ENCODE measurements at places on chromosomes 2 and 18.

GRCh38 chr2:59752512-59752911, 800.9 kb downstream of the BCL11A start:
- no peak for DNase-seq

DNA sequence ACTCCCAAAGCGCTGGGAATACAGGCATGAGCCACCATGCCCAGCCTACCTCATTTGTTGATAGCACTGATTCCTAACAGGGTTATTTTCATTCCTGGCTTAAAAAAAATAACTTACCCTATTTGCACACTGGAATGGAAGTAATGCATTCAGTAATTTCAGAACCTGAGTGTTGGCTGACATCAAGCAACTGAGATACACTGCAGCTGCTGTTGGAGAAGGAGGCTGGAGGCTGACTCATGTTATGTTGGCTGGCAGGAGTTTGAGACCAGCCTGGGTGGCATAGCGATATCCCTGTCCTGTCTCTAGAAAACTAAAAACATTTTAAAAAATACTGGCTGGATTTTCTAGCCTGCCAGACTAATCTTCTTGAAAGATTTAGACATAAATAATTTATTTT, 385.1 kb upstream of the MEX3C start:
- DNase-seq = no peak

DNA sequence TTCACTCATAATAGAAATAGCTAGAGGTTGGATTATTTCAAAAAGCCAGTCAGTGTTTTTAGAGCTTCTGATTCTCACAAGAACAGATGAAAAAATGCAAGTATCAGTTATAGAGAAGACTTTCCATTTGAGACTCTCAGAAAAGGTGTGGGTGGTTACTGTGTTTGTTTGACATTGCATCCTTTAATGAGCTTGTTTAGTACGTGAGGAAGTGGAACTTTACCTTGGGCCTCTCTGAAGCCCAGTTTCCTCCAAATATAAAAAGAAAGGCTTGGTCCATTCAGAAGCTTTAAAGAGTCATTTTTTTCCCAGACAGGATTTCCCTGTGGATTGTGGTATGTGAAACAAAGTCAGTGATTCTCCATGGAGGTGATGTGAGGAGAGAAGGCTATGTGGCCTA, 89.9 kb upstream of the RANBP2 start:
- no peak for DNase-seq

GRCh38 chr2:39640681-39641080, 25.0 kb upstream of the TMEM178A start:
- DNase-seq = no peak

- DNase-seq = no peak
Measured at GRCh38 chr18:12010187-12010802, 29.0 kb downstream of the IMPA2 start.

- no peak for DNase-seq
Measured at GRCh38 chr2:237113026-237113795, 27.5 kb downstream of the COPS8 start.

DNA sequence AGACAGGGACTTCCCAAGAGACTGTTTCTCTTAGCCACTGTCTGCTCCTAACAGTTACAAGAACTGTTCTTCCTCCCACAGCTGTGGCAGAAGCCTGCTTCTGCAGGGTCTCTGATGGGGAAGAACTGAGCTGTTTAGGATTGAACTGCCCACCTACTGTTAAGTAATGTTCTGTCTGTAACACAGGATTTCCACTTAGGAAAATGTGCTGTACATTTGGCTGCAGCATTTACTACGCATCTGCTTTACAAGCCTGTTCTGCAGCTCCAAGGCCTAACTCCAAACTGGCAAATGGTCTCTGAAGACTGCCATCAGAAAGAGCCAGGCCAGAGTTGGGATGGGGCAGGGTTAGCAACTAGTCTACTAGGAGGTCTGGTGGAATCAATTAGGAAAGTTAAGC, 87.8 kb upstream of the UPP2 start:
- no peak for DNase-seq

DNA sequence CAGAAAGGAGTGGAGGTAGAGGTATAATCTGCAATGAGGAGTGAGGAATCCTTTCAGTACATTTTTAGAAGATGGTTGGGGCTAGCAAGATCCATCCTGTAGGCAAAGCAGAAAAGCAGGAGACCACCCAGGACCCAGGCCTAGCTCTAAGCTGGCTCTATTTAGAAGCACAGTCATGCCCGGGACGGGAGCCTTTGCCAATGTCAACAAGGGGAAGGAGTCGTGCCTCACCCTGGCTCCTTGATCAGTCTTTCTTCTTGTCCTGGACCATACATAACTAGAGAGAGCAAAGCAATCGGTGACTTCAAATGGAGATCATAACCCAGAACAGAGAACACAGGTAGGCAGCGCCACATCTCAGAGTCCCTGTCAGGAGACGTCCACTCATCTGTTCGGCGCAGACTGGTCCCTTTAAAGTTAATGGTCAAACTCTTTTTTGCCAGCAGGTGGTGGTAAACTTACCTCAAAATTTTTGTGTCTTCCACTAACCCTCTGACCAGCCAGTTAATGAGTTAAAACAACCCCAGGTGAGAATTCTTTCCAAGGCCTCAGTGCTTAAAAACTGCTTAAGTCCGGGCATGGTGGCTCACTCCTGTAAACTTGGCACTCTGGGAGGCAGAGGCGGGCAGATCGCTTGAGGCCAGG, 8.0 kb downstream of the MC5R start:
- DNase-seq = peak; percentile 15

GRCh38 chr2:227577555-227577954, 21.1 kb upstream of the SCYGR2 start:
- peak; percentile 21 for DNase-seq

DNA sequence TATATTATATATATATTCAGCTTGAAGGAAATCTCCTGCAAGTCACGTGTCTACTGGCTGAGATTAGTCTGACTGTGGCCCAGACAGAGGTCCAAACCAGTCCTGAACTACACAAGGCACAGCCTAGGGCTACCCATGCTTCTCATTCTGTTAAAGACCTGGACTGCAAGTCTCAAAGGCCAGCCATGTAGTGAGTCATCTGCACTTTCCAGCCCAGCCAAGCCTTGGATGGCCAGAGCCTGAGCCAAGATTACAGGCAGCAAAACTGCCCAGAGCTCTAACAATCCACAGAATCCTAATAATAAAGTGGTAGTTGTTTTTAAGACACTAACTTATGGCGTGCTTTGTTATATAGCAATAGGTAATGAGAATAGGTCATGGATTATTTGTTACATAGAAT, 259.6 kb downstream of the SS18 start:
- no peak for DNase-seq

DNA sequence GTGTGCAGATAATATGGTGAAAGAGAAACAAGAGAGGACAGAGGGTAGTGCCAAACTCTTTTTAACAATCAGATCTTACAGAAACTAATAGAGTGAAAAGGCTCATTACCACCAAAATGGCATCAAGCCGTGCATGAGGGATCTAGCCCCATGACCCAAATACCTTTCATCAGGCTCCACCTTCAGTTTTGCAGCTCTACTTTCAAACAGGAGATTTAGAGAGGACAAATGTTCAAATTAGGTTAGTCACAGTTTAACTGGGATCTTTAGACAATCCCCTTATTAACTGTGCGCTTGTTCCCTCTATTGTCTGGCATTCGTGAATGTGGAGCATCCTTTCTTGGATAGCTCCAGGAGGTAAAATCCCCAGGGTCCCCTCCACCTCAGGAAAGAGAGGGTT, 1209.3 kb upstream of the CHAC2 start:
- no peak for DNase-seq

GRCh38 chr2:28367667-28368356, 24.8 kb upstream of the FOSL2 start:
- peak; percentile 69 for DNase-seq

DNA sequence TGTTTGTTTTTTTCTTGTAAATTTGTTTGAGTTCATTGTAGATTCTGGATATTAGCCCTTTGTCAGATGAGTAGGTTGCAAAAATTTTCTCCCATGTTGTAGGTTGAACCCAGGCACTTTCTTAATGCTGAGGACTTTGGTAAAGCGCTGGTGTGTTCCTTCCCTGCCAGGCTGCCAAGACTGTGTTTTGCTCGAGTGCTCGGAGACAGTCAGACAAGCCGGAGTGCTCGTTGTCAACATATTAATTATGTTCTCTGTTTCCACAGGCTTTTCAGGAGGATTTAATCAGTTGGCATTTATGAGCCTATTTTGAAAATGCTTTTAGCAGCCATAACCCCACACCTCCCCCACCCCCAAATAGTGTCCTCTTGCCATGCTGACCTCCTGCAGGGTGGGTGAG, 6.4 kb downstream of the MTCL1 start:
- DNase-seq = no peak

GRCh38 chr2:232235716-232236115, 142.8 kb upstream of the ALPP start:
- no peak for DNase-seq

GRCh38 chr2:176677746-176678265, 408.6 kb downstream of the MTX2 start:
- DNase-seq = no peak

GRCh38 chr2:233223059-233223894, 28.2 kb upstream of the ATG16L1 start:
- no peak for DNase-seq

- no peak for DNase-seq
Measured at GRCh38 chr2:95306336-95306895, 9.3 kb downstream of the KCNIP3 start.

DNA sequence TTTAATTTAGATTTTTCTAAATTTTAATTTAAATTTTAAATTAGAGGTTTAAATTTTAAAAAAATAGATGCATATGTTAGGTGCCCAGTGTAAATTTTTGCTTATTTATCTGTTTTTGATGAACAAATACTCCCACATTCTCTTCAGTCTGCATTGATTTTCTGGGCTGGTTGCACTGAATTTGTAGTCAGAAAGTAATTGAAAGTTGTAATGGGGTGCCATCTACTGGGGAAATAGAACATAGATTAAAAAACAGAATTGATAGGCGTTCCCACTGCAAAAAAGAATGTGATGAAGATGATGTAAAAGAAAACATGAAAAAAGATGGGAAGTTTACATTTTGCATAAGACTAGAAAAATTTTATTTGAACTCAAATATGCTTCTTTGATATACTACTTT, 51.7 kb upstream of the CCDC85A start:
- DNase-seq = no peak

DNA sequence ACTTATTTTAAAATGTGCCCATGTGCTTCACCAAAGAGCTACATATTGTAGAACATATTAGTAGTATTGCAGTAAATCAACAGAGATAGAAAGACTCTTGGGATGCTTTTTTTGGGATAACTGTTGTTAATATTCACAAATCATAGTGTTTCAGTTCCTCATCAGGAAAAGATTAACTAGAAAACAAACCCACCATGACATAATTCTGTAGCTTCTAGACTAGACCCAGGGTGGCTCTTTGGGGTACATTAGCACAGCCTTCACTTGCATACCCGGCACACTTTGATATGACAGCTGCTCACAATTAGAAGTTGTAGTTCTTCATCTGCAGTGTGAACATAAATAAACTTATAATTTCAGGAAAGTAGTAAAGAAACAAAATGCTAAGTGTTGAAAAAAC, 154.2 kb downstream of the ATP9B start:
- DNase-seq = no peak

- no peak for DNase-seq
Measured at GRCh38 chr2:176449852-176450251, 180.6 kb downstream of the MTX2 start.

- no peak for DNase-seq
Measured at GRCh38 chr2:178202927-178203326, 8.6 kb downstream of the OSBPL6 start.

DNA sequence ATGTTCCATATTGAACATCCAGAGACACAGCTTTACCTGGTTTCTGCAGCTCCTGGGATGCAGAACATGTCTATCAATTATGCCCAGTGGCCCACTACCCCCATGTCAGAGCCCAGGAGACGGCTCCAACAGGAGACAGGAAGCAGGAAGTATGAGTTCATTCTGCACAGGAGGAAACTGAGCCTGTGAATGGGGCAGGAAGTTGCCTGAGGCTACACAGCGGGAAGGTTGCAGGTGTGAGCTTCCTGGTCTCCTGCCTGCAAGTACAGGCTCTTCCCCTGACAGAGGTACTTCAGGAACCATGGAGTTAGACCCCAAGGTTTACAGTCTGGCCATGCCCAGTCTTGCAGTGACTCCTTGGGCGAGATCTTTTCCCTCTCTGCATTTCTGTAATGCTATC, 2.8 kb upstream of the BOK start:
- no peak for DNase-seq

- DNase-seq = no peak
Measured at GRCh38 chr2:193103064-193103463, 908.3 kb upstream of the TMEFF2 start.

DNA sequence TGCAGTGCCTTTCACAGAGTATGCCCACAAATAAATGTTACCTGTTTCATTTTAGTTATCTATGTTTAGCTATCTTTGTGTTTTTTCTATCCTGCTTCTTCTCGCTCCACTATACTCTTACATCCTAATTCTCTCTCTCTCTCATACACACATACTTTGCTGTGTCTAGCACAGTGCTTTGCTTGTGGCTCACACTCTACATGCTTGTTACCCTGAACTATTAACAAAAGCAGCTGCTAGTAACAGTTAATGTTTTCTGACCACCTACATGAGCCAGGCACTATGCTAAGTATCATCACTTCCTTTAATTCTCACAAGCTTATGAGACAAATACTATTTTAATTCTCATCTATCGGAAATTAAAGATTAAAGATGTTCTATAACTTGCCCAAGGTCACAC, 390.5 kb upstream of the HNRNPA3 start:
- DNase-seq = no peak

- DNase-seq = no peak
Measured at GRCh38 chr2:215896921-215897320, 116.4 kb downstream of the MREG start.

- DNase-seq = no peak
Measured at GRCh38 chr2:180004731-180005130, 2.4 kb downstream of the CWC22 start.

DNA sequence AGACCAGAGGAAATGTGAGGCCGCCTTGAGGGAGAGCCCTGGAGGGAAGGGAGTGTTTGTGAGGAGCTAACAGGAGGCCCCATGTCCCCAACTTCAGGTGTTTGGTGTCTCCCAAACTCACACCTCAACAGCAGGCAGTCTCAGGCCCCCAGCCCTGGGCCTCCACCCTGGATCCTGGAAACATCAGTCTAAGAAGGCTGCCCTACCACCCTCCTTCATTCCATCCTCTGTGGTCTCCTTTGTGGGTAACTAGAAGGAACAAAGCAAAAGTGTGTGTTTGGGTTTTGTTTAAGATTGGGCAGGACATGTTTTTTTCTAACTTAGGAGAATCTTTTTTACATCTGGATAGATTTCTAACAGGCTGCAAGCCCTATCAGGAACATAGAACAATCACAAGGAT, 404.3 kb downstream of the BCL11A start:
- no peak for DNase-seq

DNA sequence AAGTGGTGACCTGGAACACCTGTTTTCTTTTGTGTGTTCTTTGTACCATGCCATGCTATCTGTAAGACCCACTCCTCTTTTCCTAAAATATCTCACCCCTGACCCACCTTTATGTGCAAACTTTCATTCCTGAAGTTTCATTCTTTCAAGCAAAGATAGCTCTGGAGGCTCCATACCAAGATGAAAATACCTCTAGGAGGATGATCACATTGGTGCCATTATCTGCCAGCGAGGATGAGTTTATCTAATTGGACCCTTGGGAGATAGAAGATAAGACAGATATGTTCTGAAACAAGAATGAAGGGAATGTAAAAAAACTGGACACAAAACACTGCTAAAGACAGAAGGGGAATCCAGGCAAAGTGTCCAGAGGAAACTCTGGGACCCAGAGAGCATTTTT, 24.1 kb downstream of the BOD1L2 start:
- no peak for DNase-seq

- DNase-seq = no peak
Measured at GRCh38 chr2:148666555-148666954, 22.0 kb downstream of the EPC2 start.

GRCh38 chr2:12435430-12436222, 281.1 kb upstream of the TRIB2 start:
- DNase-seq = no peak
